ENCODE measurements at places on chromosomes 5 and 9. TPM values are rescaled to one million over a fixed set of nuclear protein-coding genes. Genes with fewer than 3 reads are reported as not detected.

Gene S100Z
- total RNA-seq = not detected

Gene TXNDC8
- total RNA-seq = not detected

Gene NEURL1B
- total RNA-seq = 0.14 TPM

Gene CRB2
- not detected for total RNA-seq

Gene IL5
- 7.2 TPM for total RNA-seq

Gene KCNV2
- total RNA-seq = not detected

Gene FOXD4
- total RNA-seq = 0.21 TPM

Gene SLC45A2
- not detected for total RNA-seq

Gene MED27
- total RNA-seq = 41.9 TPM

Gene HDHD3
- 15.7 TPM for total RNA-seq

Gene HTR1A
- not detected for total RNA-seq

Gene PCDHA10
- total RNA-seq = not detected

Gene FAM163B
- total RNA-seq = not detected

Gene GFI1B
- total RNA-seq = 0.45 TPM

Gene OBP2B
- not detected for total RNA-seq
